ENCODE measurements at places on chromosomes 5 and 9. TPM values are rescaled to one million over a fixed set of nuclear protein-coding genes. Genes with fewer than 3 reads are reported as not detected.
A peak's percentile ranks its signal among the peaks of the same experiment; 100 is the strongest.

GRCh38 chr9:94808926-94809700, 82.6 kb downstream of the AOPEP start:
- DNase-seq: no peak

The SUB1 gene
- 304 TPM for total RNA-seq

DNA sequence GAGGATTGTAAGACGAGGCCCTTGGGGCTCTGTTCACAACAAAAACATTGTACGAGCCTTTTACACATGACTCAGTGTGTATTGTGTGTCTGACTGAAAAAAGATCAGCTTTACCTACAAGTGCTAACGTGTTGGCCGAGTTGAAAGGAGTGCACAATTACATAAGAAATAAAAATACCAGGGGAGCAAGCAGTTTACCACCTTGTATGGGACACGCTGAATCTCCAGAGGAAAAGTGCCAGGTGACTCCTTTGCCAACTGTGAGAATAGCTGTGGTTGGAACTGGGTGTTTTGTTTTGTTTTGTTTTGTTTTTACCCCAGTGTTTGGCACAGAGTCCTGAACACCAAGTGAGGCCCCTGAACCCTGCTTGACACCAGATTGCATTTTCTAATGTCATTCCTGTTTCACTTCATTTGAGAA, 32.8 kb upstream of the ZSWIM6 start:
- no peak for DNase-seq

The PAPPA gene
- total RNA-seq: 5.4 TPM

The PAXX gene
- total RNA-seq: 77.8 TPM

GRCh38 chr5:108827131-108827530, 79.4 kb downstream of the FER start:
- no peak for DNase-seq

GRCh38 chr5:98205691-98206461, 567.6 kb upstream of the RGMB start:
- DNase-seq: peak; percentile 7

DNA sequence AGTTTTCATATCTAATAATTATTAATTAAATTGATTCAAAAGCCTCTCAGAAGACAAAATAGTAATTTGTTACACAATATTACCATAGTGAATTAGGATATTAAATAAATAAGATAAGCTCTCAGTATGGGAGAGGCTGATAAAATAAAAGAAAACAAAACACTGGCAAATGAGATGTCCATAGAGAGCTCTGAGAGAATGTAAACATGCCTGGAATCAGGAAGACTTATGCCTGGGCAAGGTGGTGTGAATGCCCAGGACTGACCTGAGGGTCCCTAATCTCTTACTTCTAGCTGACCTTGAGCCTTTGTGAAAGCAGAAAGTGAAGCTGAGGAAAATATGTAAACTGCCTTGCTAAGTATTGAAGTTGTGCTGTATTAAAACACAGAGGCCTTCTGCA, 616.5 kb downstream of the PTPRD start:
- no peak for DNase-seq

GRCh38 chr5:137234973-137235943, 263.9 kb downstream of the SPOCK1 start:
- DNase-seq: peak; percentile 70

The HAVCR1 gene
- not detected for total RNA-seq

The ANKRD34B gene
- not detected for total RNA-seq

- no peak for DNase-seq
Observed at GRCh38 chr5:135188233-135188914, 154.3 kb upstream of the PITX1 start.

The NUTM2G gene
- total RNA-seq: not detected

- no peak for DNase-seq
Observed at GRCh38 chr9:34809504-34810186, 99.7 kb upstream of the CCL21 start.

The NRG2 gene
- total RNA-seq: 10.4 TPM

DNA sequence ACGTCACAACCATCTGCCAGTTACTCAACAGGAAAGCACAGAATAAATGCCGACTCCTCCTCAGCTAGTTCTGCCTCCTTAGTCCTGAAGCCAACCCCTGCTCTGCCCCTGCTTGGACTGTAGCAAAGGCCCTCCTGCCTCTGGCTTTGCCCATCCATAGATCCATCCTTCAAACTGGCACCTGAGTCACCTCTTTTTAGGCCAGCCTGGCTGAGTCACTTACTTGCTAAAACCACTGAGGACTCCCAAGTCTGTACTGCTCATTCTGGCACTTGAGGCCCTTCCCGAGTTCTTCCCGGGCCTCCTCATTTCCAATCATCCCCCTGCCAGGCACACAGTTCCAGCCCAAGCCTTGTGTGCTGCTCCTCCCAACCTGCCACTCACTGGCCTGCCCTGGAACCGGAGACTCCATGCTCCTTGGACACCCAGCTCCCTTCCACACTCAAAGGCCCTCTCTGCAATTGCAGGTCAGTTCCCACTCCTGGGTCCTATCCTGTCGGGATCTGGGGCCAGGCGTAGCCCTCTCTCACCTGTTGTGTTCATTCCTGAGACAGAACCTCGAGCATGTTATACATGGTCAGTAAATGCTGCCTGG, 220.1 kb downstream of the DAB2IP start:
- DNase-seq: peak; percentile 85

- peak; percentile 35 for DNase-seq
Observed at GRCh38 chr5:83701886-83702285, 18.8 kb downstream of the HAPLN1 start.

- peak; percentile 34 for DNase-seq
Observed at GRCh38 chr9:36802201-36802920, 229.7 kb downstream of the MELK start.

GRCh38 chr9:14313951-14314423, at the start of gene NFIB:
NFIB (minus strand) TSS chr9:14314141; CDS start chr9:14313511, 630 bp downstream.
- peak; percentile 48 for DNase-seq

The C5 gene
- total RNA-seq: 0.17 TPM

DNA sequence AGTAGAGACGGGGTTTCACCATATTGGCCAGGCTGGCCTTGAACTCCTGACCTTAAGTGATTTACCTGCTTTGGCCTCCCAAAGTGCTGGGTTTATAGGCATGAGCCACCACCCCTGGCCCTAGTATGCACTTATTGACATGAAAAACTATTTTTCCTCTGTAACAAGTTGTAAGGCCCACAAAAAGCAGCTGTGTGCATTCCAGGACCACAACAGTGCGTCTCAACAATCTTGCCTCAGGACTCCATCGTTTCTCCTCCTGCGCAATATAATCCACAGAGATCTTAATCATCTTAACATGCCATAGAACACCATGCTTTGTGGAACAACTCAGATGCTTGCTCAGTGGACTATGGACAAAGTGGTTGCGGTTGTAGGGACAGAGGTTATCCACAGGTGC, 10.2 kb downstream of the OR2V1 start:
- DNase-seq: no peak

DNA sequence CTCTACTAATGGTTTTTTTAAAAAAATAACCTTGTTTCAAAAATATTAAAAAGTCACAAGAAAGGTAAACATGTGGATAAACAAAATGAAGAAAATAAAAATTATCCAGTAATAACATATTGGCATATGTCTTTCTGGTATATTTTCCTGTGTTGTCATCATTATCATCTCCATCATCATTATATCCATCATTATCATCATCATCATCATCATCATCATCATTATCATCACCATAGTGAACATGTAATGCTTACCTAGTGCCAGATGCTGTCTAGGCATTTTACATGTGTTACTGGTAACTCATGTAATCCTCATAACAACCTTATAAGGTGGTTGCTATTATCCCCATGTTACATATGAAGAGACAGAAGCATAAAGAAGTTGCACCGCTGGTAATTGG, 111.5 kb upstream of the CDKN2B start:
- DNase-seq: no peak

The PELO gene
- 22.2 TPM for total RNA-seq

- peak; percentile 69 for DNase-seq
Observed at GRCh38 chr9:34591248-34591916, 1.9 kb upstream of the CNTFR start.

The GMCL2 gene
- not detected for total RNA-seq

DNA sequence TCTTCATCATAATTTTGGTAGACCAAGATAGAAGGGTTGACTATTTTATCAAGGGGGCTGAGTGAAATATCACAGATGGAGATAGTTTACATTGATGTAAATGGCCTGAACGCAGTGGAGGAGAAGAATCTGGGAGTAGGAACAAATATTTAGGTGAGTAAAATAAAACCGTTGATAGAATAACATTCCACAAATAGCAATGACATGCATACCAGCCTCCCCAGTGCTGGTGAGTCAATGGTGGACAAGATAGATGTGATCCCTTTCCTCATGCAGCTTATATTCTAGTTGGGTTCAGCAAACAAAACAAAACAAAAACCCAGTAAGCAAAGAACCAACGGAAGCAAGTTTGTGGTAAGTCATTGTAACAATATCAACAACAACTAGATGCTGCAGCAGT, 385.2 kb downstream of the FAM170A start:
- no peak for DNase-seq

GRCh38 chr5:36017004-36017403, 25.8 kb upstream of the UGT3A1 start:
- DNase-seq: no peak

The SYK gene
- total RNA-seq: 0.68 TPM

The NPR3 gene
- 0.29 TPM for total RNA-seq

DNA sequence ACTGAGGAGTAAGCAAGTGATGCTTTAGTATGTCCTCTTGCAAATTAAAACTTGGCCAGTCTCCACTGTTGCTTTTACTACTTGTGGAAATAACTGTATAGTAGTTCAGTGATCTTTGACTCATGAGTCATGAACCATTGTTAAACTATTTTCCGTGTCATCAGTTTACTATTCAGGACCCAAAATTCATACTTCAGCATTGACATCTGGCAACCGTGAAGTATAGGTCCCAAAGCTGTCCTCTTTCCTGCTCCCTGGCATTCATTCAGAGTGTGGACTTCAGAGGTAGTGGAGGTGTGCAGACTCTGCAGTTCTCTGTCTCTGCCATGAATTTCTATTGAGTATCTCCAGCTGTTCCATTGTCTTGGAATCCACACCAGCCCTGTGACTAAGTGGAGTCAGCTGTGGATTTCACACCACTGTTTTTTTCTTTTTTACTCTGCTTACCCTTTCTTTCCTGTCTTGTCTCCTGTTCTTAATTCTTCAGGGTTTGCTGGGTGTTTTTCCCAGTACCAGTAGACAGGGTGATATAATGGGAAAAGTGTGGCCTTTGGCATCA, 7.5 kb downstream of the TDRD7 start:
- peak; percentile 55 for DNase-seq

DNA sequence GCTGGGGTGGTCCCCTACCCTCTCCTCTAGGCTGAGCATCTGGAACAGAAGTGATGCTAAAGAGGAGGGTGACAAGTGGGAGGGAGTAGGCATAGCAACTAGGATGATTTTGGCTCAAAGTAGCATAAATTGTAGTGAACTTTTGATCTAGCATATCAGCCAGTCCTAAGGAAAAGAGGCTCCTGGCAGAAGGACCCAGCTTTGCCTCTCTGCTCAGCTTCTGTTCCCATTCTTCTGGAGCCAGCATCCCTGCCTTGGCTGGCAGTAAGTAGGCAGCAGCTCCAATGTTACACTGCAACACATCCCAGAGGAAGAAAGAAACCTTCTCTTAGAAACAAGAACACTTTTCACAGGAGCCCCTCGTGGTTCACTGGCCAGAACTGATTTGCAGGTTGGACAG, 487.0 kb downstream of the MTRR start:
- DNase-seq: no peak

- DNase-seq: no peak
Observed at GRCh38 chr9:30243467-30243866, 2141.0 kb upstream of the ACO1 start.

The SSNA1 gene
- 138 TPM for total RNA-seq

The CCDC152 gene
- 0.03 TPM for total RNA-seq

The GABRA1 gene
- not detected for total RNA-seq

- peak; percentile 96 for DNase-seq
Observed at GRCh38 chr9:129641750-129642585, at the start of gene ASB6. ASB6 (minus strand) TSS chr9:129642151; CDS start chr9:129641999, 152 bp downstream.

- no peak for DNase-seq
Observed at GRCh38 chr5:140225396-140225795, 50.4 kb downstream of the CYSTM1 start.

DNA sequence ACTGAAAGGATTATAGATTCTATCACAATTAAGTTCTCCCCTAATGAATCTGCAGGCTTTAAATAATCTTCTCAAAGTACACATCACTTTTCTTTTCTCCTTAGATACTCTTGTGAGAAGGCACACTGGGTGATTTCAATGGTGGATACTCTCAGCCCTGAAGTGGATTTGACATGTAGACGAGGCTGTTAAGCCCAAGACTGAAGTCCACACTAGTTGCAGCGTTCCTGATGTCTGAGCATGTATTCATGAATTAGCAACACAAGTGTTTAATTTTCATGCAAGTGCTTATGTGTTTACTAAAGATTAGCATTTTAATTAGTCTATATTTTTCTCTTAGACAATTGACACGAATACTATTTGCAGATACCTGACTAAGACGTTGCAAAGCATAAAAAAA, 218.9 kb downstream of the TMEM161B start:
- no peak for DNase-seq

GRCh38 chr9:88084357-88085183, 53.7 kb downstream of the SPATA31C2 start:
- no peak for DNase-seq

The RGMB gene
- total RNA-seq: 31.4 TPM

GRCh38 chr9:112041536-112042243, 133.4 kb downstream of the SUSD1 start:
- peak; percentile 100 for DNase-seq

DNA sequence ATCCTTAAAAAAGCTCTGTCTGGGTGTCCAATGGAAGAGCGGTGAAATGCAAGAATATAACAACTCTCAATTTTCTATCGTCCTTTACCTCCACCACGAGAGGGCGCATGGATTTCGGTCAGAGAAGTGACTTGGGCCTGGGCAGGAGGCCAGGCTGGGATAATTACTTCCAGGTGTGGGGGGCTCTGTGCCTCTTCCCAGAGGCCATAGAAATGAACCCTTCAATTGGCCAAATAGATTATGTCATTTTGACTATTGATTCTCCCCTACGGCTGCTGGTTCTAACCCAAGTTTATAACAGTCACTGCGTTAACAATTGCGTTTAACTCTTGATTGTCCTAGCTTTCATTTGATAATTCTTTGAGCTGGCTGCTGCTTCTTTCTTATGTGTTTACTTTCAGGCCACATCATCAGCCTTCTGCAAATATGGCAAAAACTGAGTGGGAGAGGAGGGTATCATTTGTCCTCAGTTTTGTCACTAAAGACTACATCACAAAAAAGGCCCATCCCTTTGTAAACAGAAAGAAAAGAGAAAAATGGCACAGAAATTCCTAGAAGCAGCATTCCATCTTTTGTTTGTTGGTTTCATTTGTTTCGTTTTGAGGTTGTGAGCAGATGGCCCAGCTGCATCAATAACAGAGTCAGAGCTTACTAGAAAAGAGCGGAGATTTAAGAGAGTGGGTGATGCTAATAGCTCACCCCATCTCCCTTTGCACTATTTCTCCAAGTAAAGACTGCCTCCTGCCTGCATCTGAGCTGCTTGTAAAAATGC, 45.4 kb upstream of the ZFR start:
- DNase-seq: peak; percentile 59
